Activated T-helper 2 cell treated with anti-CD3 and anti-CD28 coated beads, Interferon-gamma antibody, Interleukin-2, Interleukin-4, amounts not matched to agents 10 μg/mL and 5 μg/mL and 100 μg/mL, durations not matched to agents 14 hours and 24 hours and 36 hours (primary cell): ENCODE measurements at places on chromosomes 4 and X.

DNA sequence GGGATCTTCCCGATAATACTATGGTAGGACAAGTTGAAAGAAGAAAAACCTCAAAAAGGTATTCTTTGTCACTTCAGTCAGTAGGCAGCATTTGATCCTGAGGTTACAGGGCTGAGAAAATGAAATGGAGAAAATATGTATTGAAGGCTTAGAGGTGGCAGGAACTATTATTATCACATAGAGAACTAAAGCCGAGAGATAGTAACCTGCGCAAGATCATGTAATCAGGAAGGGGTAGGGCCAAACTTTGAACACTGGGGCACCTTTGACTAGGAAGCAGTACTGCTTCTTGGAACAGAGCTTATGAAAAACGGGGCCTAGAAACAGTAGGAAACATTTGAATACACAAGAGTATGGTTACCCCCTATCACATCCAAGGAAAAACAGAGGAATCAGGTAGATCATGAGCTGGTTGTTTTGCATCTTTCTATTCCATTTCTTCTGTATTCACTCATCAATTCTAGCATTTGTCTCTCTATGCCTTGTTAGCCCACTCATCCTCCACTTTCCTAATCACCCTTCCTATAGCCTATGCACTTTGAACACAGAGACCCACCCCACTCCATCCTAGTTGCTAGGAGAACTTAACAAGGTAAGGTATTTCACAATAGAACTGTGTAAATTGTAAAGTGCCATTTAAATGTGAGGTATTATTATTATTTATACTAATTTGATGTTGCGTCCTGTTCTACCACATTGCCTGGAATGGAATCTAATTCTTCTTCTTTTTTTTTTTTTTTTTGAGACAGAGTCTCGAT lies 34.6 kb upstream of the SLC9A7 start:
- no peaks in the 10 kb centered on the region for H3K36me3 ChIP-seq
- no peak overlapping the region for H3K27ac ChIP-seq
- no peaks in the 10 kb centered on the region for H3K27me3 ChIP-seq

DNA sequence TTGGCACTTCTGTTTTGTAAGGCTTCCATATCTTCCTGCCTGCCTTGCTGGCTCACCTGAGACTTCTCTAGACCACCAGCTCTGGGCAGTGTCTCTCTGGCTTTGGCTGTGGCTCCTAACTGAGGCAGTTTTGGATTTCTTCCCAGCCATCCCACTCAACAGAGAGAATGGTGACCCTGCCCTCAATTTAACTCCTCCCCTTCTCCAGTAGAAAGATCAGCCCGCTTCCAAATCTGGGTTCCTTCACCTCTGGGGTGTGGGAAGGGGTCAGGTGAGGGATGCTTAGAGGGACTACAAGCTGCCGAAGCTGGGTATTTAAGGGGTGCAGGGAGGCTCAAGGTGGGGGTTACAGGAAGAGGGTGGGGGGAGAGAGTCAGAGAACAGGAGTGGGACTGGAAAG lies 23.7 kb downstream of the NAP1L5 start:
- no peak overlapping the region for H3K4me3 ChIP-seq
- DNase-seq, result no peak
- peaks cover 3% of the 10 kb centered on the region for H3K4me1 ChIP-seq
- no peak overlapping the region for H3K27ac ChIP-seq
- peaks cover 31% of the 10 kb centered on the region for H3K36me3 ChIP-seq

- no peak overlapping the region for H3K4me3 ChIP-seq
- H3K27me3 ChIP-seq, result no peaks in the 10 kb centered on the region
- no peak for DNase-seq
- H3K36me3 ChIP-seq, result peaks cover 34% of the 10 kb centered on the region
These were observed 127.9 kb downstream of the KLHL8 start for GRCh38 chr4:87092389-87093141.

- peaks cover 4% of the 10 kb centered on the region for H3K4me1 ChIP-seq
- H3K36me3 ChIP-seq, result no peaks in the 10 kb centered on the region
- no peak overlapping the region for H3K27ac ChIP-seq
- no peak overlapping the region for H3K4me3 ChIP-seq
These were observed 41.5 kb downstream of the SMAD1 start for GRCh38 chr4:145523117-145523516.

- H3K36me3 ChIP-seq, result no peaks in the 10 kb centered on the region
- no peak for DNase-seq
- no peak overlapping the region for H3K4me3 ChIP-seq
- H3K4me1 ChIP-seq, result no peaks in the 10 kb centered on the region
These were observed 113.0 kb downstream of the PRDM5 start for GRCh38 chr4:120809518-120809917.
